ENCODE measurements at places on chromosomes 5 and 9. TPM values are rescaled to one million over a fixed set of nuclear protein-coding genes. Genes with fewer than 3 reads are reported as not detected.

DNA sequence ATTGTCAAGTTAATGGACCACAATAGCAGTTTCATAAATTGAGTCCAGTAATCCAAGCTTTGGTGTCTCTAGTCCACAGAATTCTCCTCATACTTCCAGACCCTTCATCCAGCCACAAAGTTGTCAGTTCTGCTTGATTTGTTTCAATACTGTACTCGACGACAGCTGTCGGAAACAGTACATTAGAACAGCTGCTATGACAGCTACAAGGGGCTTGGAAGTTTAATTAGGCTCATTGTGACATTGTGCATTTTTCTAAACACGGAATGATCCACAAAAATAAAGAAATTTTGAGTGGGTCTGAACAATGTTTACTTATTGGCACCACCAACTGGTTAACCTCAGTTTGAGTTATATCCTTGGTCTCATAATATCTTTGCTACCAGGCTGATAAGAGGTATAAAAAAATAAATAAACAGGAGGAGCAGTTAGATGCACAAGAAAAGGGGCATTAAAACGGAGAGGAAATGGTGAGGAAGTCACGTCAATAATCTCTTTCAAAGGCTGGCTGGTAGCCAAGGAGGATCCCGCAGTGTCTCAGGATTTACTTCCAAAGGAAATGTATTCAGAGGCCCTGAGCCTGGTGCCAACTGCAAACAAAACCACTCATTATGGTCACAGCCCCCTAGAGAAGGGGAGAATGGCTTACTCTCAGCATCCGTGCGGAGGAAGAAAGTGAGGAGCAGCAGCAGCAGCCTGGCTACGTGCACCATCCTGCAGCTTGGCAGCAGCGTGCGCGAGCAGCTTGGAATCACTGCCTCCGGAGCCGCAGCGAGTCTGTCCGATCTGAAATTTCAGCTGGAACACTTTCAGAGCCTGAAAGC, 933.8 kb upstream of the DMAC1 start:
- peak overlapping the region; percentile 24 for H3K4me3 ChIP-seq
- H3K27me3 ChIP-seq, result no peaks in the 10 kb centered on the region
- no peak for DNase-seq
- no peaks in the 10 kb centered on the region for H3K36me3 ChIP-seq

The MRPL50 gene
- 9.5 TPM for total RNA-seq

DNA sequence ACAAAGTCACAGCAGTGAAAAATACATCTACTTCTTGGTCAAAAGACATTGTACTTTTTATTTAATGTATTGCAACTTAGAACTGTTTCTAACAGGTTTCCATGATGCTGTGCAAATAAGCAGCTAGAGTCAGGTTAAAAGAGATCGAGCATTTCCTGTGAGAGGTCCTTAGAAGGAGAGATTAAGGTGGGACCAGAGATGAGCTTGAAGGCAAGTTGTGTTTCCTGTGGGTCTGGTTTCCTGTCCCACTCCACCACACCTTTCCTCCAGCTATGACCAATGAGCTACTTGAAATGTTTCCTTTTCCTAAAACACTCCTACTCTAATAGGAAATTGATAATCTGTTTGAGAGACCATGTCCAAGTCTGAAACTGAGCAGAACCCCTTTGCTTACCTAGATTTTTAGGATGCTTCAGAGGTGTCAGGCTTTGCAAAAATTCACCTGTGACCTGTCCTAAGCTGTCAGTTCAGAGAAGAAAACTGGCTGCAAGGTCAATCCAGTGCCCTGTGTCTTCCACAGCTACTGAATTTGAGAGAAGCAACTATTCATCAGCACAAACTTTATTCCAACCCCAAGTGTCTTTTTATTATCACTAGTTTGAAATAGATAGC, 13.1 kb upstream of the RLN1 start:
- H3K4me3 ChIP-seq, result no peak overlapping the region
- peaks cover 10% of the 10 kb centered on the region for H3K36me3 ChIP-seq
- H3K27me3 ChIP-seq, result no peaks in the 10 kb centered on the region
- peaks cover 19% of the 10 kb centered on the region for H3K4me1 ChIP-seq
- H3K27ac ChIP-seq, result no peak overlapping the region

The ADAMTS16 gene
- total RNA-seq, result 27.6 TPM

GRCh38 chr5:102715082-102715807, 39.9 kb upstream of the PAM start:
- H3K27ac ChIP-seq, result no peak overlapping the region
- H3K36me3 ChIP-seq, result no peaks in the 10 kb centered on the region
- H3K4me1 ChIP-seq, result peaks cover 5% of the 10 kb centered on the region
- no peak for DNase-seq

DNA sequence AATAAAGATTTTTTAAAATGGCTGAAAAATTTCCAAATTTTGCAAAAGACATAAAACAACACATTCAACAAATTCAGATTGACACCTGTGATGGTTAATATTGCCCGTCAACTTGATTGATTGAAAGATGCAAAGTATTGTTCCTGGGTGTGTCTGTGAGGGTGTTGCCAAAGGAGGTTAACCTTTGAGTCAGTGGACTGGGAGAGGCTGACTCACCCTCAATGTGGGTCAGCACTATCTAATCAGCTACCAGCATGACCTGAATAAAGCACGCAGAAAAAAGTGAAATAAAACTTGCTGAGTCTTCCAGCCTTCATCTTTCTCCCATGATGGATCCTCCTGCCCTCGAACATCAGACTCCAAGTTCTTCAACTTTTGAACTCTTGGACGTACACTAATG, 868.0 kb upstream of the CTNND2 start:
- H3K27me3 ChIP-seq, result no peaks in the 10 kb centered on the region
- H3K4me3 ChIP-seq, result no peak overlapping the region
- no peak for DNase-seq
- H3K27ac ChIP-seq, result no peak overlapping the region

DNA sequence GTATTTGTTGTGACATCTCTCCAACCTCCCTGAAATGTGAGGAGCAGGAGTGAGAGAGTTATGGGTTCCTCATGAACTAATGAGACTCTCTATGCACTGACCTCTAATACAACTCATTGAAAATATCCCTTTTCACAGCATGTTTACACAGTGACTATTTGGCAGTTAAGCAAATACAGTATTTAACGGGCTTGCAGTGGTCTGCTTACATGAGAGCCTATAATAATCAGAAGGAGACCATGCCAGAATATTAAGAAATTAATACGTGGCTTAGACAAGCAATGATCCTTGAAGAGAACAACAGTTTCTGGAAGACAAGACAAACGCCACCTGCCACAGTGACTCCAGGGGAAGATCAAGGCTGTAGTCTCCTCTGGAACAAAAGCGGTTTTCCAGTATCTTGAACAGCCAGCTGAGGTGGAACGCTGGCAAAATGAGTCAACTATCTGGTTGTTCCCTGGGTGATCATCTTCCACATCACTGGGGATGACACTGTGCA, 424.5 kb downstream of the DMAC1 start:
- H3K4me3 ChIP-seq, result no peak overlapping the region
- H3K27me3 ChIP-seq, result no peaks in the 10 kb centered on the region
- no peak overlapping the region for H3K27ac ChIP-seq
- no peaks in the 10 kb centered on the region for H3K4me1 ChIP-seq

DNA sequence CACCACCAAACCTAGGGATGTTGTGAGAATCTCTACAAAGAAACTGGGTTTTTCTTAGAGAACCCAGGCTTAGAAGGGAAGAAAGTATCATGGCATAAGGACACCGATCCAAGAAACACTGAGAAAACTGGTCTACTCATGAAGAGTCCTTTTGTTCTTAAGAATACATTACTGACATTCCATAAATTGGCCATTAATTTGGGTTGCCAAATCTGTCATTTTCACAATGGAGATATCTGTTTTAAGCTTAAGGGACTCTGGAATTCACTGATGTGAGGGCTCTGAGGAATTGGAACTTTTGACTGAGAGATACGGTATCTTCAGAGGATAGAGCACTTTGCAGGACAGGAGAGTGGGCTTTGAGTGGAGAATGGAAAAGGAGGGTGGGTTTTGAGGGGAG, 315.3 kb upstream of the ZNF608 start:
- H3K4me3 ChIP-seq, result no peak overlapping the region
- no peak for DNase-seq
- no peaks in the 10 kb centered on the region for H3K27me3 ChIP-seq
- peaks cover 61% of the 10 kb centered on the region for H3K4me1 ChIP-seq
- no peaks in the 10 kb centered on the region for H3K36me3 ChIP-seq

DNA sequence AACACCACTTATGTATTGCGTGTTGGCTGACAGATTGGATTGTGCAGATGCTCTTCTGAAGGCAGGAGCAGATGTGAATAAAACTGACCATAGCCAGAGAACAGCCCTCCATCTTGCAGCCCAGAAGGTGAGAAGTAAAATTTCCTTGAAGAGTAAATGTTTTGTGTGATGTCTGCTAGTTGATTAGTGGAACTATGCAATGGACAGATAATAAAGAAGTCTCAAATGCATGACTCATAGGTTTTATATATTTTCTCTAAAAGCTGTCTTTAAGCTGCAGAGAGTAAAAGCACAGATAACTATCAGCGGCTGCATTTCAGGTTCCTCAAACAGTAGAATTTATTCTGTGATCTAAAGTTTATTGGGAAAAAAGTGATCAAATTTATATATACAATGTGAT, 27.4 kb downstream of the INVS start:
- no peaks in the 10 kb centered on the region for H3K4me1 ChIP-seq
- H3K27ac ChIP-seq, result no peak overlapping the region
- H3K27me3 ChIP-seq, result no peaks in the 10 kb centered on the region
- no peak overlapping the region for H3K4me3 ChIP-seq

The DDX4 gene
- 0.18 TPM for total RNA-seq

GRCh38 chr5:173435447-173435846, 107.2 kb upstream of the STC2 start:
- no peaks in the 10 kb centered on the region for H3K36me3 ChIP-seq
- no peaks in the 10 kb centered on the region for H3K4me1 ChIP-seq
- H3K4me3 ChIP-seq, result no peak overlapping the region
- DNase-seq, result no peak
- H3K27me3 ChIP-seq, result peaks cover 38% of the 10 kb centered on the region

- H3K36me3 ChIP-seq, result no peaks in the 10 kb centered on the region
- no peak for DNase-seq
- H3K4me3 ChIP-seq, result no peak overlapping the region
- H3K27me3 ChIP-seq, result no peaks in the 10 kb centered on the region
Observed at GRCh38 chr9:85223506-85224125, 518.1 kb downstream of the AGTPBP1 start.

The SPINK6 gene
- total RNA-seq, result not detected

The EIF4EBP3 gene
- 5.2 TPM for total RNA-seq

- peaks cover 2% of the 10 kb centered on the region for H3K27me3 ChIP-seq
- H3K27ac ChIP-seq, result peak overlapping the region; percentile 54
- no peak for DNase-seq
- peaks cover 58% of the 10 kb centered on the region for H3K4me1 ChIP-seq
- H3K36me3 ChIP-seq, result peaks cover 6% of the 10 kb centered on the region
Observed at GRCh38 chr9:14926941-14927624, 16.9 kb upstream of the FREM1 start.

- H3K4me3 ChIP-seq, result no peak overlapping the region
- H3K36me3 ChIP-seq, result no peaks in the 10 kb centered on the region
- no peak overlapping the region for H3K27ac ChIP-seq
- DNase-seq, result no peak
Observed at GRCh38 chr5:71695595-71695994, 23.5 kb upstream of the CARTPT start.

- H3K27ac ChIP-seq, result peak overlapping the region; percentile 84
- H3K4me1 ChIP-seq, result peaks cover 28% of the 10 kb centered on the region
- peaks cover 6% of the 10 kb centered on the region for H3K36me3 ChIP-seq
- no peaks in the 10 kb centered on the region for H3K27me3 ChIP-seq
Observed at GRCh38 chr9:37801959-37802711, 1.5 kb downstream of the DCAF10 start.

GRCh38 chr5:163730206-163730756, 224.9 kb downstream of the MAT2B start:
- H3K27me3 ChIP-seq, result no peaks in the 10 kb centered on the region
- peak overlapping the region; percentile 92 for H3K27ac ChIP-seq
- no peak for DNase-seq
- peaks cover 26% of the 10 kb centered on the region for H3K4me1 ChIP-seq
- H3K4me3 ChIP-seq, result no peak overlapping the region

The NR5A1 gene
- total RNA-seq, result 0.25 TPM
